ENCODE measurements at places on chromosomes 12 and 14.

GRCh38 chr12:98674841-98675240 is 29.8 kb downstream of the APAF1 start:
- DNase-seq, result no peak

DNA sequence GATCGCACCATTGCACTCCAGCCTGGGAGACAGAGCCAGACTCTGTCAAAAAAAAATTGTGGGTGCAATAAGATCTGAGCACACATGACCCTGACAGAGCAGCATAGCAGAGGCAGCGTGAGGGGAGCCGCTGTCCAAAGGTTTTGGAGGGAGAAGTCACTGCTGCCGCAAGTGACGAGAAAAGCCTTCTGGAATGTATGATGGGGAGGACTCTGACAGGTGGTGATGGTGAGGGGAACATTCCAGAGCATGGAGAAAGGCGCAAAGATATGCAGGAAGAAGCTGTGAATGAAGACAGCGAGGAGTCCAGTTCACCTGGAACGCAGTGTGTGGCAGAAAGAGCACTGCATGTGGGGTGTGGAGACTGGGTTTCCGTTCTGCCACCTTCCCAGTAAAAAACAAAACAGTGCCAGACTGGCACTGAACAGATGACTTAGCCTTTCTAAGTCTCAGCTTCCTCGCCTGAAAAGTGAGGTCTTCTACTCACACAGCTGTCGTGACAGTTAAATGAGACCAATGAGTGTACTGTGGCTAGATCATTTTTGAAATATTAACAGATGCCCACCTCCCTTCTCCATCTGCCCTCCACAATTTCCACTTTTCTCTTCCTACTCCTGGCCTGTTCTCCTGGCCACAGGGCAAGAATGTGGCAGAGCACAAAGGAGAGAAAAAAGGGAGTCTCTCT is 53.4 kb upstream of the PTHLH start:
- no peak for DNase-seq

- no peak for DNase-seq
These were observed 181.5 kb upstream of the ATP2B1 start for GRCh38 chr12:89890161-89890560.

DNA sequence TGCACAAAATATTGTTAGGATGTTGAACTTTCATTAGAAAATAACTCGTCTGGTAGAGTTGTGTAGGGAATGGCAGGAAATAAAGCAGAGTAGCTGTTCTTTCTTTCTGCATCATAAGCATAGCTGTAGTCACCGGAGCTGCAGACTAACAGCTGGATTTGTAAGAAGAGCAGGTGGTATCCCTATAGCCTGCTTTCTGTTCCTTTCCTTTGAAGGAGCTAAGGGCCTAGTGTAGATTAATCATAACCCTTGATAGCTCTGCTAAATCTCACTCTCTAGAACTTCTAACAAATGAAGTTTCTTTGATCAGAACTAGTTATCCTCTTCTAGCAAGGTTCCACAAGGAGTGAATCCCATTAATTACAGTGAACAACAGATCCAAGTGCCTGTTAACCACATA is 3.5 kb downstream of the LMO3 start:
- DNase-seq, result no peak

- no peak for DNase-seq
These were observed 364.1 kb downstream of the PCNX1 start for GRCh38 chr14:71271166-71271945.

DNA sequence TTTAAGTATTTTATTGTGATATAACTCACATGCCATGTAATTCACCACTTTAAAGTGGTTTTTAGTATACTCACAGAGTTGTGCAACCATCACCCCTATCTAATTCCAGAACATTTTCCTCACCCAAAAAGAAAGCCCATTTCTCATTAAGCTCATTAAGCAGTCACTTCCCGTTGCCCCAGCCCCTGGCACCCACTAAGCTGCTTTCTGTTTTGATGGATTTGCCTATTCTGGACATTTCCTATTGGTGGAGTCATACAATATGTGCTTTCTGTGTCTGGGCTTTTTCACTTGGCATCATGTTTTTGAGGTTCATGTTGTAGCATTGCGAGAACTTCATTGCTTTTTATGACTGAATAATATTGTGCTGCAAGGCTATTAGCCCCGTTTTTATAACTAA is 66.0 kb downstream of the ARL6IP4 start:
- peak; percentile 36 for DNase-seq

GRCh38 chr12:123888989-123889388 is 83.6 kb downstream of the CCDC92 start:
- no peak for DNase-seq

DNA sequence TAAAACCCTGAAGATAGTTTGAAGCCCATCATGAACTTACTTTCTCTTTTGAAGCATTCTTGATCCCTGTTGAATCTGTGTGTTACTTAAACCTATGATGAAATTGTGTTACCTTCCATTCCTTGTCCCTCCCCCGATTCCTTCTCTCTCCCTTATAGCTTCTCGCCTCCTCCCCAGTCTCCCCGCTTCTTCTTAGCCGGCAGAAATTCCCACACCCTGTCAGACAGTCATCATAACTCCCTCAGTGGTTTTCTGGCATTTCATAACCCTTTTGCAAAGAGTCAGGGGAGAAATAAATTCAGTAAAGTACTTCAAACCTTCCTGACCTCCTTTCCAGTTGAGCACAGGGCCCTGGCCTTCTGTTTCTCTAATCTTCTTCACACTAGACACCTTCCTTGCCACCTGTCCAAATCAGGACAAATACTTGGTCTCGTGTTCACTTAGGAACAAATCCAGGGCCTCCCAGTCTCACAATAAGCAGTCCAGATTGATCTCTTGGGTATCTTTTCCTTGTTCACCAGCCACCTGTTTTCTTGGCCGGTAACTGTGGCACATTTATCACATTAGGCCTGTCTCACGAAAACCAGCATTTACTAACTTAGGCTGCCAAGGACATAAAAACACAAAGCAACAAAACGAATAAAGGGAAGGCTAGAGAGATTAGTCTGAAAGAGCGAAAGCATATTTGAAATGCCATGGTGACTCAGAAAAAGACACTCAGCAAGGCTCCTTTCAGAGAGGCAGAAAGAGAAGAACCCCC is 355.9 kb downstream of the TMTC2 start:
- peak; percentile 4 for DNase-seq

DNA sequence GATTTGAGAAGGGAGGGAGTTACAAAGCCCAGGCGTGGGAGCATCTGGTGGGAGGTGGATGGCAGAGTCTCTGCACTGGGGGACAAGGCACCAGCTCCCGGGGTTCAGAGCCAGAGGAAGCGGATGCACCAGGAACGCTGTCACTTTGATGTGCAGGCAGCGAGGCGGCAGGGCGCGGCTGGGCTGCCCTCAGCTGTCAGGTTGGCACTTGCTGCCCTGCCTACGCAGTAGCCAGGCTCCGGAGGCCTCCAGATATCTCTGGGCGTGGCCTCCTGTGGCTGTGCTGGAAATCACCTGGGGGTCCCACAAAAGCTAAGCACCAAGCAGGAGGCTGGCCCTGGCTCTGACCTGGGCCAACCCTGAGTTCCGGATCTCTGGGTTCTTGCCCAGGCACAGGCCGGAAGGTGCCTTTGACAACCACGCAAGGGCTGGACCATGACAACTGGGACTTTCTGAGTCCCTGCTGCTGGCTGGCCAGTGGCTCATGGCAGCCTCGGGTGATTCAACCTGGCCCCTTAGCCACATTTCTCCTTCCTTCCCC is 62.1 kb upstream of the MAP1LC3B2 start:
- DNase-seq, result no peak

DNA sequence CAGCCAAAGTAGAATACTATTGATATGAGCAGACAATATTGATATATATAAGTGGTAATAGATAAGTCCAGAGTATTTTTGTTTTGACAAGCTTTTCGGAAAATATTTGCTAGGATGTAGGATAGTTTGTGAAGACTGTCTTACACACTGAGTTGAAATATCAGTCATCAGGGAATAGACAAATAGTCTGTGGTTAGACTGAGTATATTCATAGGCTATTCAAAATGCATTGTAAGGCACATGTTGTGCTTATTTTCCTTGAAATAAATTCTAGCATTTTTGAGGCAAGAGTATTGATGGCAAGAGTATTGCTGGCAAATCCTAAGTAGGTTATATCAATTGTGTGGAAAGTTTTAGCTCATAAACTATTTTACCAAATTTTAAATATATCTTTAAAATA is 201.1 kb downstream of the LRIG3 start:
- DNase-seq, result no peak

GRCh38 chr14:90495357-90496276 is 98.8 kb downstream of the CALM1 start:
- DNase-seq, result peak; percentile 73

DNA sequence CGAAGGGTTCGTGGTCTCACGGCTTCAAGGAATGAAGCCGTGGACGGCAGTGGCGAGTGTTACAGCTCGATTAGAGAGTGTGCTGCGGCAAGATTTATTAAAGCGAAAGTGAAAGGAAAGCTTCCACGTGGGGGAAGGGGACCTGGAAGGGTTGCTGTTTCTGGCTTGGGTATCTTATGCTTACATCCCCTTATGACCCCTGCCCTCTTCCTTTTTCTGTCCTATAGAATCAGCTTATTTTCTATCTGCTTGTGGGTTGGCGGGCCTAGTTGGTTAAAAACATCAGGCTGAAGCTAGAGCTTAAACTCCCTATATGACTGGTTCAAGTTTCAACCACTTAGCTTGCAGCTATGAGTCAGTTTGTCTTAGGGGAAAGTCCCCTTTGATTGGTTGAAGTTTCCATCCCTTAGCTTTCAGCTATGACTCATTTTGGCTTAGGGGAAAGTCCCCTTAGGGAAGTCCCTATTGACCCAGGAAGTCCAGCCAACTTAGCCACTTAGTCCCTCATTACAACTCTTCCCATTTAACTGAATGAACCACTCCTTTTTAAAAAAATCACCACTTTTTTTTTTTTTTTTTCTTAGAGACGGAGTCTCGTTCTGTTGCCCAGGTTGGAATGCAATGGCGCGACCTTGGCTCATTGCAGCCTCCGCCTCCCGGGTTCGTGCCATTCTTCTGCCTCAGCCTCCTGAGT is 1494.7 kb upstream of the TMEM132C start:
- peak; percentile 24 for DNase-seq

DNA sequence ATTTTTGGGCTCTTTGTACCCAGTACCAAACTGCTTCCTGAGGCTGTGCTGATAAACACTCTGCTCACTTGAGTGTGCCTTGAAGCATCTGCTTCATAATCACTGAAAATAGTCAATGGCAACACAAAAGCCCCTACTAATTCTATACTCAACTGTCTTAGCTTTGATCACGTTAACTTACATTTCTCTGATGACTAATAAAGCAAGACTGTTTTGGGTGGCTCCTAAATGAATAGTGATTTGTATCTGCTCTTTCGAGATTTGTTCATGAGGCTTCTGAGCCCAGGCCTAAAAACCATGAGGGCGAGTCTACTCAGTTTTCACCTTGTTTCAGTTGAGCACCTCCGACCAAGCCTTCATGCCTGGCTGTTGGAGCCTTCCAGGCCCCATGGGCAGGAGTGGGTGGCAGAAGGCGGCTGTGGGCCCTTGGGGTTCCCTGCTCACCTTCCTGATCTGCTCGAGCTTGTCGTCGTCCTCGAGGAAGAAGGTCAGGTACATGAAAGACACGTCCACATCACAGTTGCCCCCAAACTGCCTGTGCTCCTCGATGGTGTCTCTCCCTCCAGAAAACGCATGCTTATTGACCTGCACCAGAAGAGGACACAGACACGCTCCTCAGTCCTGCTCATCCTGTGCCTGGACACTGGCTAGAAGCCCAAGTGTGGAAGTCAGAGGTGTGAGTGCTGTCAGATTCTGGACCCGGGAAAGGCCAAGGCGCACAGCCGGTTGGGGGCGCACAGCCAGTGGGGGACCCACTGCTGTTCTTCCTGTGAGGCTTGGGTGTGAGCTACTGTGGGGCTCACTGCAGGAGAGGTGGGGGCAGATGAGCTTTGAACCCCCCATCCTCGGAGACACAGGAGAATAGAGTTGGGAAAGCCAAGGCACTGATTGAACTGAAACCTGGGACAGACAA is 13.7 kb downstream of the SLC25A47 start:
- no peak for DNase-seq

GRCh38 chr12:25376407-25376806 is 125.7 kb upstream of the KRAS start:
- DNase-seq, result no peak

DNA sequence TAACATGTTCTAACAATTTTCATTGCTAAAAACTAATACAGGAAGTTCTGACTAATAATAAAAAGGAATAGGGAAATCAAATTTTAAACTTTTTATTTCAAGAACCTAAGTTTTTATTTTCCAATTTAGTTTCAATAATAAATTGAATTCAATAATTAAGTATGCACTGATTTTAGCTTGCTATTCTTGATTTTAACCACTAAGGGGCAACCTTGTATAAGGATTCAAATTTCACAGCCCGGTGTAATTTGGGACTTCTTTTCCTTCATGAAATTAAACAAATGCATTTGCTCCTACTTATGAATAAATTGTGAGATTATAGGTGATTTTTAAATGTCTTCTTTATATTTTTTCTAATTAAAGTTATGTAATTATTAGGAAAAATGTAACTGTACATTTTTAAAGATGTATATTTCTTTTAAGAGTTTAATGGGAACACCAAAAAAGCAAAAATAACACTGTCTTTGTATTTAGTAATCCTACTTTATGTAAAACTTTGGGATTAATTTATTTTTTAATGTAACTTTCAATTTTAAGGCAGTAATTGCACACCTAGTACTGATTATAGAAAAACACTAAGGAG is 241.4 kb upstream of the PDZRN4 start:
- peak; percentile 48 for DNase-seq

- no peak for DNase-seq
These were observed 105.4 kb downstream of the ITPR2 start for GRCh38 chr12:26727482-26728204.

All from fibroblast of villous mesenchyme (primary cell).